ENCODE measurements at places on chromosomes 7 and 10.

GRCh38 chr10:119550827-119551226 is 8.3 kb upstream of the RGS10 start:
- DNase-seq = no peak

GRCh38 chr10:104327745-104328645 is 10.3 kb downstream of the ITPRIP start:
- no peak for DNase-seq

DNA sequence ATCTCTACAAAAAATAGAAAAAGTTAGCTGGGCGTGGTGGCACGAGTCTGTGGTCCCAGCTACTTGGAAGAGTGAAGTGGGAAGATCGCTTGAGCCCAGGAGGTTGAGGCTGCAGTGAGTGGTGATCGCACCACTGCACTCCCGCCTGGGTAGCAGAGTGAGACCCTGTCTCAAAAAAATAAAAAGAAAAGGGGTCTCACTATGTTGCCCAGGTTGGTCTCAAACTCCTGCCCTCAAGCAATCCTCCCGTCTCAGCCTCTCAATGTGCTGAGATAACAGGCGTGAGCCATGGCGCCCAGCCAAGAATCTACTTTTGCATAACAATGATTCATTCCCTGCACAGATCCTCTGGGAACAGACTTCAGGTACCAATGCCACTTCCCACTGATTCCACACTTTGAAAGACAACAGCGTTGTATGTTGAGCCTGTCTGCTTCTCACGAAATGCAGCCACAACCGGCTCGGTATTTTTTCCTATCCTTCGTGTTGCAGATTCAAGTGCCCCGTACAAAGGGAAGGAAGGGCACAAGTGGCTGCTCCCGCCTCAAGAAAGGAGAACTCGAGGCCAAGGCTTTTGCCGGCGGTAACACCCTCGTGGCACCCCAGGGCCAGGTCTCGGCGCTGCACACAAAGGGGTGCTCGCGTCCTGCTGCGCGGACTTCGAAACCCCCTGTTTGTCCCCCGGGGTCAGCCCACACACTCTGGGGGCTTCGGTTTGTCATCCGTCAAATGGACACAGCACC is 745 bp downstream of the DAGLB start:
- DNase-seq = peak; percentile 72

- DNase-seq = peak; percentile 42
Observed at GRCh38 chr10:34696423-34696822, 118.7 kb downstream of the PARD3 start.

- no peak for DNase-seq
Observed at GRCh38 chr10:70898687-70899086, 10.3 kb upstream of the PCBD1 start.

DNA sequence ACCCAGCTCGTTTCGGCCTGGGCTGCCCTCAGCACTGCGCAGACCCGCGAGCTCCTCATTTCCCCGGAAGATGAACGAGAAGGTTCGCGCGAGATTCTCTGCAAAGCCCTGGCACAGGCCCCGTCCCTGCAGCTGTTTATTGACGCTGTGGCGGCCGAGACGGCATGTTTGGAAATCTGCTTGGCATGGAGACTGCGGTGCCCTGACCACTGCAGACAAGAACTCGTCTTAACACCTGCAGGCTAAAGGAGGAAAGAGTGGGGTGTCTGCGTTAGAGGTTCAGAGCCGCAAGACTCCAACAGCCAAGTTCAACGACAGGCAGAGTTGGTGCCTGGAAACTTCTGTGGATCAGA is 125.6 kb downstream of the DNAJB6 start:
- no peak for DNase-seq

GRCh38 chr7:91431601-91432000 is 167.4 kb downstream of the FZD1 start:
- DNase-seq = no peak

DNA sequence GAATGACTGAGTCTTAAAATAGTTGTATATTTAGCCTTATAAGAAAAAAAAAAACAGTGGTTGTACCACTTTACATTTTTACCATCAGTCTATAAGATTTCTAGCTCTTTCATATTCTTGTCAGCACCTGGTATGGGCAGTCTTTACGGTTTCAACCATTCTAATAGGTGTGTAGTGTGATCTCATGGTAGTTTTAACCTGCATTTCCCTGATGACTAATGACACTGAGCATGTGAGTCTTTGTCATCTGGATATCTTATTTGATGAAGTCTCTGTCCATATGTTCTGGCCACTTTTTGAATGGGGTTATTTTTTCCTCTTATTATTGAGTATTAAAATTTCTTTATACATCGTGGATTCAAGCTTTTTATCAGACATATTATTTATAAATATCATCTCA is 365.3 kb upstream of the IGFBP3 start:
- peak; percentile 30 for DNase-seq

DNA sequence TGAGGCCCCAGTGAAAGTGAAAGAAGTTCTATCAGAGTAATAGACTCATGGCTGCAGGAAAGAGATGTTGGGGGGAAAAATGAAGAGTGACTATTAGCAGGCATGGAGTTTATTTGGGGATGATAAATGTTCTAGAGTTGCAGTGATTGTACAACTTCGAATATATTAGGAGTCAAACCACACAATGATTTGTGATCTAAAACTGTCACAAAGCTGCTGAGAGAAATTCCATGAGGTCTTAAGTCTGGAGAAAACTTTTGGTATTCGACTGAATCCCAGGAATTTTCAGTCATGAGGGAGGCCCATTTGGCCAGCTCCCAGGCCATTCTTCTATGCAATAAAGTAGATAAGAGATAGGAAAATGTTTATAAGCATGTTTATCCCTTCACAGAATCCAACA is 55.9 kb upstream of the UNC5B start:
- DNase-seq = no peak

GRCh38 chr7:102416406-102416805 is 17.0 kb upstream of the ORAI2 start:
- DNase-seq = no peak

DNA sequence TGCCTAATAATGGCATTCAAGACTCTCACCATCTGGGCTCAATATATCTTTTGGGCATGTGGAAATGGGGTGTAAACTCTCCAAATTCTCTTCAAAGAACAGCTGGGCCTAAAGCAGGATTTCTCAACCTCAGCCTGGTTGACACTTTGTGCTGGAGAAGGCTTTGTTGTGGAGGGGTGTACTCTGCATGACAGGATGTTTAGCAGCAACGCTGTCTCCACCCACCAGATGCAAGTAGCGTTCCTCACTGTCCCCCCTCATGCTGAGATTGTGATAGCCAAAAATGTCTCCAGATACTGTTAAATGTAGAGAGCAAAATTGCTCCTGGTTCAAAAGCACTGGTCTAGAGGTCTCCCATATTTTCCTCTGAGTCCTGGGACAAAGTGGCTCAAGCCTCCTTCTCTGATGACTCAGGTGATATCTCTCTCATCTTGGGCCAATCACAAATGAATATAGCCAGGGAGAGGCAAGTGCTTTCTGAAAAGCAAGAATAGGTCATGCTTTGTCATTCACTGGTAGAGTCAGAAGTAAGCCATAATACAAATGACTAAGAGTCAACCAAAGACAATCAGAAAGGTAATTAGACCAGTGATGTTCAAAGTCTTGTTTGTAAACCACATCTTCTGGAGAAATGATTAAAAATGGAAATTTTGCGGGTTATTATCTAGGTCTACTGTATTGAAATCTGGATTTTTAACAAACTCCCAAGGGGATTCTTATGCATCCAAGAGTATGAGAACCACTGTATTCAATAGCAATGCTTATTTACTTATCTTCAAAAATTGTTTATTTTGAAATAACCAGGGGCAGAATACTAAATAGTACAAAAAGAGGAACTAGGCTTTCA is 330.8 kb downstream of the PTEN start:
- DNase-seq = no peak

DNA sequence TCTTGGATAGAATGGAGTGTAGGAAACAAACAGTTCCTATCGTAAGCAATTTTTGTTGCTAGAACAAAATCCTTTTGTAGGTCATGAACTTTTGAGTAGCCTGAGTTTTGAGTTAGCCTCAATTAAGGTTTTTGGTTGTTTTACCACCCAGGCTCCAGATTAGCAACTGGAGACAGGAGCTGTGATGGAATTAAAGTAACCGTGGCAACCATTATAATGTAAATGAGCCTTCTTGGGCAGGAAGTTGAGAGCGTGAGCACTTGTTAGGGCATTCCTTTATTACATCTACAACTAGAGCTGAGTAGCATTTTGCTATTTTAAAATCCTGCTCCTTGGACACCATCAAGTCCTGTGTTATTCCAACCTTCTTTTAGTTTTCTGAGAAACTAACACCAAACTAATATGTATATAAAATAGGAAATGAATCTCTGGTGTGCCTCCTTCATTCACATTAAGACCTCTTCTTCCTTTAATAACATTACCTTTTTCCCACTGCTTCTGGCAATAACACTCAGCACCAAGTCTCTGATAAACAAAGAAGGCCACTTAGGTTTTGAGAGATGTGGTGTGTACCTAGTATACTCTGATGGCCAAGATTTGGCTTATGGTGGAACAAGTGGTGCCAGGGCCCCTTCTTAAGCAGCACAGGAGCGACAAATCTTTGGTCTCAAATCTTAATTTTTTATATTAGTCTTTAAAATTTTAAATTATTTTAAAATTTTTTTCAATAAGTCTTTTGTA is 34.0 kb downstream of the AHCYL2 start:
- no peak for DNase-seq

- no peak for DNase-seq
Observed at GRCh38 chr7:134701272-134701671, 54.6 kb downstream of the BPGM start.

- no peak for DNase-seq
Observed at GRCh38 chr7:115603416-115603815, 427.1 kb downstream of the TFEC start.

DNA sequence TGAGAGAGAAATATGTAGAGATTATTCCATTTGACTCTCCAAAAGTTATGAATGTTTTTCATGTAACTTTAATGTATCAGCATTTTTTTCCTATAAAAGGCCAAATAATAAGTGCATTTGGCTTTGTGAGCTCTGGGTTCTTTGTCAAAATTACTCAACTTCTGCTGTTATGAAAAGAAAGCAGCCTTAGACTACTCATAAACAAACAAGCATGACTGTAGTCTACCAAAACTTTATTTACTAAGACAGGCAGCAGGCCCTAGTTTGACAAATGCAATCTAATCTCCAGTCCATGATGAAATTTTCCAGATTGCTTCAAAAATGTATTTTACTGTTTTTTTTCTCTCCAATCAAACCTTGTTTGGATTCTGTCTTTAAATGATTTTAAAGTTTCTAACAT is 46.3 kb downstream of the MRPL32 start:
- no peak for DNase-seq

DNA sequence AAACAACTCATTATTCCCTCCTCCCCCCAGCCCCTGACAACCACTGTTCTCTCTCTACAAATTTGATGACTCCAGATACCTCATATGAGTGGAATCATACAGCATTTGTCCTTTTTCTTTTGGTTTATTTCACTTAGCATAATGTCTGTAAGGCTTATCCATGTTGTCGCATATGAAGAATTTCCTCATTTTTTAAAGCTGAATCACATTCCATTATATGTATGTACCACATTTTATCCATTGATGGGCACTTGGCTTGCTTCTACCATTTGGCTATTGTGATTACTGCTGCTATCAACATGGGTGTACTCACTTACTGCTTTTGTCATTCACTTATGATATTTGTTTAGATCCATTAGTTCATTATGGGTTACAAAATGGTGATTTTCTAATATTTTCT is 112.8 kb downstream of the BUB3 start:
- DNase-seq = no peak

DNA sequence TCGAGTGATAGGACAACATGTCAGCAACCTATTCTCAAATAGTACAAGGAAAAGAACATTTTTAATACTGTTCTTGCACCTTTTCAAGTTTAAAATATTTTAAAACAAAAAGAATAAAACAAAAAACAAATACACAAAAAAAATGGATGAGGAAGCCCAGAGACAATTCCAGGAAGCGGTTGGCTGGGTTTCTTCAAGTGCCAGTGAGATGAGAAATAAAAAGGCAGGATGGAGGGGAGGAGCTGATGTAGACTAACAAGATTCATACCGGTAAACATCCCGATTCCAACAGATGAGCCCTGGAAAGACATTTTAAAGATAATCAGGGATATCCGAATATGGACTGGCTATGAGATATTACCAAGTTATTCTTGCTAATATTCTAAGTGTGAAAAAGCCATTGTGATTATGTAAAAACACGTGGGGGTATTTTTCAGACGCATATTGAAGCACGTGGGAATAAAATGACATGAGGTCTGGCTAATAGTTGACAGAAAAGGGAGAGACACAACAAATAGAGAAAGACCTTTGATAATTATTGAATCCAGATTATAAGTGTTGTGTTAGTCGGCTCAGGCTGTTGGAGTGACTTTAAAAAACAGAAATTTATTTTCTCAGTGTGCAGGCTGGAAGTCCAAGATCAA is 101.3 kb upstream of the LRRC4 start:
- DNase-seq = no peak

GRCh38 chr10:88232029-88232895 is 350.9 kb downstream of the RNLS start:
- DNase-seq = no peak

GRCh38 chr10:70838270-70838805 is 22.6 kb downstream of the SGPL1 start:
- DNase-seq = no peak

DNA sequence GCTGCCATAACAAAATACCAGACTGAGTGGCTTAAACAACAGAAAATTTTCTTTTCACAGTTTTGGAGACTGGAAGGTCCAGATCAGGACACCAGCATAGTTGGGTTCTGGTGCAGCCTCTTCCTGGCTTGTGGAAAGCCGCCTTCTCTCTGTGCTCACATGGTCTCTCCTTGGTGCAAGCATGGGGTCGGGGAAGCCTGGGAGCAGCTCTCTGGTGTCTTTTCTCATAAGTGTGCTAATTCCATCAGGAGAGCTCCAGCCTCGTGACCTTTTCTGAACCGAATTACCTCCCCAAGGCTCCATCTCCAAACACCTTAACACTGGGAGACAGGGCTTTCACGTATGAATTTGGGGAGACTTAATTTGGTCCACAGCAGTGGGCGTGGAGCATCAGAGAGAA is 4.8 kb upstream of the GTPBP4 start:
- no peak for DNase-seq

DNA sequence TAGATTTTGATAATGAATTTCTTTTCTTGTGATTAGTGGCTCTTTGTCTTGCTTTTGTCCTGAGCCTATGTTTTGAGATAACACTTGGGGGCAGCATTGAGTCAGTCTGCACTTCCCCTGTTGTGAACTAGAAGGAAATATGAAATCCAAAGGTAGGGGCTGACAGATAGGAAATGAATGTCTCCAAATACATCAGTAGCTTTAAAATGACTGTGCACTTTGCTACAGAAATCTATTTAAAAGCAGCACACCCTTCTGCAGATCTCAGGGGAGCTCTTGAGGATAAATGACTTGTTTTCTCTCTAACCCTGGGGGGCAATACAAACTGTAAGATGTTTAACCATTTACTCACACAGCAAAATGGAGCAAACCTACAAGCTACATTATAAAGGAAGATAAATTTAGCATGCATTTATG is 176.0 kb upstream of the MYO3A start:
- DNase-seq = no peak

DNA sequence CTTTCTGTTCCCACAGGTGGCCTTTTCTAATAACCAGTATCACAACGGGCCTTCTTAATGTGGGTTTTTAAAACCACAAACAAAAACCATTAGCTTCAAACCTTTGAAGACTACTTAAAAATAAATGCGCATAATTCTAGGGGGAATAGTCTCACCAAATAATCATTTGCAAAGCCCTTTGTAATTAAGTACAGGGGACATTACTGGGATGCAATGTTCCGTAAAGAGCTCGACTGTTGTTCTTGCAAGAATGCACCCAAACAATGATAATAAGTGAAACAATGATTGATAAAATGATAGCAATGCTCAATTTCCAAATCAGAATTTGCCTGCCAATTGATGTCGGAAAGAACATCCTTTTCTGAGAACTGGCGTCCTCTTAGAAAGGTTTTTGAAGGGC is 589.1 kb upstream of the ADARB2 start:
- no peak for DNase-seq

All from keratinocyte (primary cell).